ENCODE measurements at places on chromosomes 12 and 14.

DNA sequence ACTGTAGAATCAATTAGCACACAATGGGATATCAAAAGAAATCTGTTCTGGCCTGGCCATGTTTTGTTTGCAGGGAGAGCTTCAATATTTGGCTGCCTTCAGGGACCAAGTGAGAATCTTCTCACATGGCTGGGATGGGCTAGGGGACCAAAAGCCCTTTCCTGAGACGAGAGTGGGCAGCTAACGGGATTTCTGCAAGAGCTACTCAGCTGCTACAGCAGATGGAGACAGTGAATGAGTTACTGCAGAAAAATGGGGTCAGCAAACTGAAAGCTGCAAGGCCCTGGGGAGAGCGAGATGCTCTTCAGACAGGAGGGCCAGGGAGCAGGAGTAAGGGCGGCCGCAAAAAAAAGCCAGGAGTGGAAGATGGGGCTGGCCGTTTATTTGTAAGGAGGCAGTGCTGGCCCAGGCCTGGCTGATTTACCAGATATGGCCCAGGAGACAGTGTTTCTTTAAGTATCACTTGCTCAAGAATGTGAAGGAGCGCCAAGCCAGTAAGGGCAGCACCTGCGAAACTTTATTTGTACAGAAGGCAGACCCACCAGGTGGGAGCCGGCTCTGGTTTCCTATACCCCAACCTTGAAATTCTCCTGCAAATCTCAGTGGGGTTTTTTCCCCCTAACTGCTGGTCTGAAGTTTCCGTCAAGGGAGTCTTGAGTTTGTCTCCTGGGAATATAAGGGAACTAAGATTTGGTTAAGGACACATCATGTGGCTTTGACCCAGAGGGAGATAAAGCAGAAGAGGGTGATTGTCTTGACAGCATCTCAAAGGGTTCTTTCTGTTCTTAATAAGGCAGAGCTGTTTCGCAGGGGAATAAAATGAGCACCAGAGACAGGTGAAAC is 57.8 kb downstream of the SSH1 start:
- DNase-seq: no peak

GRCh38 chr12:62191491-62192179 is 68.6 kb upstream of the USP15 start:
- peak; percentile 10 for DNase-seq

DNA sequence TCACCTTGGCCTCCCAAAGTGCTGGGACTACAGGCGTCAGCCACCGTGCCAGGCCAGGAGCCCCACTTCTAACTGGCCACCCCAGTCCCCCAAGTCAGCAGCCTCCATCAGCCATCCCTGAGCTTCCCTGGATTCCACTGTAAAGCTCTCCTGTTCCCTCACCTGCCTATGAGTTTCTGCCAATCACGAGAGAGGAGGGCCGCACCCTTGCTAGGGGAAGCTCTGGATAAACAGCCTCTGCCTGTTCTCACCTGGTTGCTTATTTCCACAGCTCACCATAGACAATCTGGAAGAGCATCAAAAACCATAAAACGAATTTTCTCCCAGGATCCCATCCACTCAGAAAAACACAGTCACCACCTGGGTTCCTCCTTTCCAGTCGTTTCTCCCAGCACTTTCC is 5.0 kb downstream of the CDCA4 start:
- DNase-seq: no peak

DNA sequence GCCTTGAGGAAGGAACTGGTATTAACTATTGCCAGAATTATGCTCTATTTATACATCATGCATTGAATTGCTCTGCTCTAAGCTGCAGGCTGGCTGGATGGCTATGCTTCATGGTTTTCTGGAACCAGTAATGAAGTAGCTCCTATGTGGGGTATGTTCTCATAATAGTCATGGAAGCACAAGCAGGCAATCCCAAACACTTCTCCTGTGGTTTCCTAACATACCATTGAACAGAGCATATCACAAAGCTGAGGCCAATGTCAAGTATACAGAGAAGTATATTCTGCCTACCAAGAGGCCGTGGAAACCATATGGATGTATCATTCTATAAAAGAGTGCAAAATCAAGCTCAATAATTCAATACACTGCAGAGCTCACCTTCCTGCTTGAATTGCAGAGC is 1752.4 kb upstream of the FLRT2 start:
- no peak for DNase-seq

DNA sequence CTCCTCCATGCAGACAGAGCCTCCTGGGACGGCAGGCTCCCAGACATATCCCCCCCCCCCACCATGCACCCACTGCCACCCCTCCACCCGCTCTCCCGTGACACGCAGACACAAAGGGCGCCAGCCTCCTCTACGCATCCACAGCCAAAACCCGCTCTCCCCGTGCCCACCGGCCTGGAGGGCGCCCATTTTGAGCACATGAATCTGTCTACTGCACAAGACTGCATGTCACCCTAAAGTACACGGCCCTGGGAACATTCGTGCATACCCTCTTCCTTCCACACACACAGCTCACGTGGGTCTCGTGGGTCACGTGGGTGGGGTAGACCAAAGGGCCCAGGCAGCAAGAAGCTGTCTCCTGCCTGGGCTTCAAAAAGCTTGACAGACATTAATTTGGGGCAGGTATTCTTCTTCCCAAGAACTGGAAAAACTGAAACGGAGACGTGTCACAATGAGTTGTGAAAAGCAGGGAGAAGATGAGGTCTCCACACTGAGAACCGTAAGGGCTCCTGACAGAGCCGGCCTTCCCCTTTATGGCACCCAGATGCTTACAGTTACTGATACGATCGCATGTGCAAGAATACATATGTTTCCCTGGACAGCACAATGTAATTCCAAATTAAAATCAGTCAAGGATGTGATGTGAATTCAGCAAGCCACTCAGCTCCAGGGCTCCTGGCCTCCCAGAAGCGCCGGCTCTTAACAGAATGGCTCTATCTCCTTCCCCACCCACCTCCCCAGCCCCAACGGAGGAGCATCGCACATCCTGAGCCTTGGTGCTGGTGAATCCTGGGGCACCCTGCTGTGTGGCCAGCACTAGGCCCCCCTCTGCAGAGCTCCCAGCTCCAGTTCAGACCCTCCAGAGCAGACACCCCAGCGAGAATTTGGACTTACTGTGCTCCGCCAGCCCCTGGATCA is 1.9 kb downstream of the TGFB3 start:
- no peak for DNase-seq

DNA sequence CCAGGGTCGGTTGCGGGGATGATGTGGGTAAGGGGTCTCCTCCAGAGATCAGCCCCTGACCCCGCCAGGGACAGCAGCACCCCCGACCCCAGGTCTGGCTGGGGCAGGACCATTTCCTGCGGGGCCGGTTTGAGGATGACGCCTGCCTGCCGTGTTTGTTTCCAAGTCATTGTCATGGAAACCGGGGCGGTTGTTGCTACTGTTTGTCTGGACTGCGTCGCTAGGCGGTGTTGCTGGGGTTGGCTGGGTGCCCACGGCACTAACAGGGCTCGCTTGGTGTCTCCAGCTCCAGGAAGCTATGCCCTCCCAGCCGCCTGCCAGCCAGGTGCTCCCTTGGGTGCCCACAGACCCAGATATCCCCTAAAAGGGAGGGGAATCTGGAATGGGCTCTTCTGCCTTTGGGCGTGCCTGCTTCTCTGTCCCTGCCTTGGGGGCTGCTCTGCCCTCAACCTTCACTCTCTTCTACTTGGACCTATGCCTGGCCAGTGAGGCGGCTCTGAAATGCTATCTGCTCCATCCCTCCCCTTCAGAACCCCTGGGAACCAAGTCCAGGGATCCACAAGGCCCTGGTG is 4.7 kb upstream of the CRIP1 start:
- DNase-seq: peak; percentile 93

DNA sequence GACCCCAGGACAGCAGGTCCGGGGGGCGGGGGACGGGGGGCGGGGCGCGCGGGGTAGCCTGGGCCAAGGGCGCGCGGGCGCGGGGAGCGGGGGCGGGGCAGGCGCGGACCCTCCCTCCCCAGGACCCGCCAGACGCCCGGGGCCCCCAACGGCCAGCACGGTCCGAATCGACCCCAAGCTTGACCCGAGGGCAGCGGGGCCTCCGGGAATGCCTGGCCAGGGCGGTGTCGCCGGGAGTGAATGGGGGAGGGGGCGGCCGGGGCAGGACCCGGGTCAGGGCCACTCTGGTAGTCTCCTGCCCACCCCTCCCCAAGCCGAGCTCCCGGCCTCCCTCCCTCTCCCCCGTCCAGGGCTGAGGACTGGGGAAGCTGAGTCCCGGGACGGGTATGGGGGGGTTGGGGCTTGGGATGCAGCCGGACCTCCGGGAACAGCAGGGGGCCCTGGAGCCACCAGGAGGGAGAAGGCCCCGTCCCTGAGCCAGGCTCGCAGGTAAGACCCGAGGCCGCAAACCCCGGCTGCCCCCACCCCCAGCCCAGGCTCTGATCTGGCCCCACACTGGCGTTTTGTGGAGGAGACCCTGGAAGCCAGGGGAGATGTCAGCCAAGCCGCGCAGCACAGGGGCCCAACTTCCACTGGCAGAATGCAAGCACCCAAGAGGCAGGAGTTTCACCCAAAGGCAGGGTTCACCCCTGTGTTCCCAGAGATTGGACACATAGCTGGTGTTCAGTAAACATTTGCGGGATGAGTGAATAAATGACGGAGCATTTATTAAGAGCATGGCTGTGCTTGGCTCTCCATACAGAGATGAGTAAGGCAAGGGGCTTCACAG is 545 bp upstream of the GALNT9 start:
- DNase-seq: no peak

DNA sequence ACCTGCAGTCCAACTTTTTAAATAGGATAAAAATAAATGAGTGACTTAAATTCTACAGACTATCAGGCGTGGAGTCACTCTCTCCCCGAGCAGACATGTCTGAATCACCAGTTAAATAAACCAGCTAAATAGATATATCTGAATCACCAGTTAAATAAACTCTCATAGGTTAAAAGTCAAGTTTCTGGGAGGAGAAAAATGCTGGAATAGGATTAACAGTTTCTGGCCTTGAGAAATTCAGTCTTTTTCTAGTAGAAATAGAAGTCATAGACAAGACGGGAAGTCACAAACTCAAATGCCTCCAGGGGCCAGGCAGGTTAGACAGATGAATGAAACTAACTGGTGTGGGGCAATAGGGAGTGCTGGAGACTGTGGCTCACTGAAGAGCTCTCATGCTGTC is 258.6 kb upstream of the TMEM132C start:
- DNase-seq: no peak

- no peak for DNase-seq
Measured at GRCh38 chr12:32568228-32568627, 110.9 kb upstream of the DNM1L start.

GRCh38 chr12:124623344-124624035 is 56.1 kb upstream of the NCOR2 start:
- DNase-seq: no peak

DNA sequence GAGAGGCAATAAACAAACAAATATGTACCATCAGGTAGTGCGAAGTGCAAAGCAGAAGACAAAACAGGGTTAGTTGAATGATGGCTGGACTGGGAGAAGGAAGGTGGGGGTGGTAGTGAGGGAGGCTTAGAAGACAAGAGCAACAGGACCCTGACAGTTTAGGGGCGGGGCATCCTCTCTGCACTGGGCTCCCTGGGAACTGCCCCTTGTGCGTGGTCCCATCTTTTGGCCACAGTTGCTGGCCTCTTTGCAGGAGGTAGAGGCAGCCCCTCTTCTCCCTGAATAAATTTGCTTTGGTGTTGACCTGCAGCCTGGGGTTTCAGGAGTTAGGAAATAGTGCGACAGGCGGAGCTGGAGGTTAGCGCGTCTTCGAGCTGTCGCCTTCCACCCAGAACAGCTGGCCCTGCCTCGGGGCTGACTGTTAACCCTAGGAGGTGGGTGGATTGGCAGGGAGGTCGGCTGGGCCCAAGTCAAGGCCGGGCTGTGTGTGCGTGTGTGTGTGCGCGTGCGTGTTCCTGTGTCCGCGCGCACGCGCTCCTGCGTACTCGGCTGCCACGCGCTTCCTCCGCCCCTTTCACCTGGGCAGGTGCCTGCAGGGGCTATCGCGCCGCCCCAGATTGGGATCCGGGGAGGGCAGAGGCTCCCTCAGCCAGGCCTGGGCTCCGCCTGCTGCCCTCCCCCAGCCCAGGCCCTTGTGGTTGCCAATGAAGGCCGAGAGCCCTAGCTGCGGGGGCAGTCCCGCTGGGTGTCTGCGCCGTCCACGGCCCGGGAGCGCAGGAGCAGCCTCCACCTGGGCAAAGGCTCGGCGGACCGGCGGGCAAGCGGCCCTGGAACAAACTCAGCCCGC is 180.8 kb downstream of the ADCK1 start:
- no peak for DNase-seq

DNA sequence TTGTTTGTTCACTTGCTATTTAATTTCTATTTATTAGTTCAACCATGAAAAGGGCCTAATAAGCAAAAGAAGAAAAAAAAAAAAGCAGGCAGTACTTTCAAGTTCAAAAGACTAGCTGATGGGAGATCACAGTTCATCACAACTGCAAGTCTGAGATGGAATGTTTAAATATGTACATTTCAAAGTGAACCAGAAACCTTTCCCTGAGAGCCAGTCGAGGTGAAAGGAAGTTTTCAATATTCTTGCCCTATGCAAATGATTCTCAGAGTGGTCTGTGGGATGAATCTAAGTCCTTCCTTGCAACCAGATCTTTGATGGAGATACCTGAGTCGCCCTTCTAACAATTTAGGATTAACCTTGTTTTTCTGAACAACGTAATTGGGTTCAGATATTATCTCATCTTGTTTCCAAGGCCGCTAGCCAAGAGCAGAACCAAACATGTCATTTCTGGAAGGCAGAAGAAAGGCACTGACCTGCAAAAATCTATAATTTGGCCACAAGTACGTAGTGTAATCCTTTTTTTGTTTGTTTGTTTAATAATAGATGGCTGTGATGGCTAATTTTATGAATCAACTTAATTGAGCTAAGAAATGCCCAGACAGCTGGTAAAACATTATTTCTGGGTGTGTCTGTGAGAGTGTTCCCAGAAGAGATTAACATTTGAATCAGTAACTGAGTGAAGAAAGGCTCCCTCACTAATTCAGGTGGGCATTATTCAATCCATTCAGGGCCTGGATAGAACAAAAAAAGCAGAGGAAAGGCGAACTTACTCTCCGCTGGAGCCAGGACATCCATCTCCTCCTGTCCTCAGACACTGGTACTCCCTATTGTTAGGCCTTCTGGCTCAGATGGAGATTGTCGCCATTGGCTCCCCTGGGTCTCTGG is 171.1 kb upstream of the TMPO start:
- no peak for DNase-seq

GRCh38 chr12:88604646-88605045 is 24.4 kb upstream of the KITLG start:
- no peak for DNase-seq

GRCh38 chr12:101607894-101608293 is 13.1 kb downstream of the MYBPC1 start:
- DNase-seq: no peak

DNA sequence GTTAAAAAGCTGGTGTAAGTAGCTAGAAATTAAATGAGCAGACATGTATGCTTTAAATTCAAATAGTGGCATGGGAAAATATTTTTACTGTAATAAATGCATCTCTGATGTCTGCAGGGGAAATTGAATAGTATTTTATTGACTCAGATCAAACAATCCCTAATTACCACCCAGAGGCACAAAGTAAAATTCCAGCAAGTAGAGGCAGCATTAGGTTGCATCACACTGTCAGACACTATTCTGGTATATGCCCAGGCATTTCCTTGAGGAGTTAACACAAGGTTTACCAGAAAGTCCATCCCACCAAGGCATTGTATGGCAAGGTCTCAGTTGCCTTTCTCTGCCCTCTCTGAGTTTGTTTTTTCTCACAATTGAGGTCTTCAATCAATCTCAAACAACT is 201.6 kb upstream of the KITLG start:
- DNase-seq: no peak

GRCh38 chr12:70365648-70366518 is at the start of gene KCNMB4:
TSS of gene KCNMB4 (plus strand) at chr12:70366290. CDS start at chr12:70366735, 445 bp downstream.
- peak; percentile 77 for DNase-seq
